ENCODE measurements at places on chromosomes 2 and 18.
A peak's percentile ranks its signal among the peaks of the same experiment; 100 is the strongest.

DNA sequence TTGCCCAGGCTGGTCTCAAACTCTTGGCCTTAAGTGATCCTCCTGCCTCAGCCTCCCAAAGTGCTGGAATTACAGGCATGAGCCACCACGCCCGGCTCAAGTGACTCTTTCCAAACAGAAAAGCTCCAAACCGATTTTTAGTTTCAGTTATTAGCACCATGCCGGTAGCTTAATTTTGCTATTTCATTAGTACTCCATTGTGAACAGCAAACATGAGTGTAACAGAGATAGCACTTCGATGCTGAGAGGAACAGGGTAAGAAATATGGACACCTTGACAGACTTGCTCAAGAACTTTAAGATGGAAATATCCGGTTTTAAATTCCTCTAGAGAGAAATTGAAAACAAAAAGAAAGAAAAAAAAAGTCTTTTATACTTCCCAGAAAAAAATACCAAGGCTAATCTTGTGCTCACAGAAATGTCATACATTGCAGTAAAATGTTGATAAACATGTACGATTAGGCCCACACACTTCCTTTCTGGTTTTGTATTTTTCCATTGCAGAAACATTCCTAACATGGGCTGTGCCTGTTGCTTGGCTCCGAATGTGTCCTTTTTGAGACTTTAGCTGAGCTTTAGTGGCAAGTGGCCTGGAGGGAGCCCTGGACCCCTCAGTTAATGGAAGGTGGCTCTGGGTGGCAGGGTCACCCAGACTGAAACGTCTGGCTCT lies 18.3 kb downstream of the FHL2 start:
- DNase-seq: no peak

DNA sequence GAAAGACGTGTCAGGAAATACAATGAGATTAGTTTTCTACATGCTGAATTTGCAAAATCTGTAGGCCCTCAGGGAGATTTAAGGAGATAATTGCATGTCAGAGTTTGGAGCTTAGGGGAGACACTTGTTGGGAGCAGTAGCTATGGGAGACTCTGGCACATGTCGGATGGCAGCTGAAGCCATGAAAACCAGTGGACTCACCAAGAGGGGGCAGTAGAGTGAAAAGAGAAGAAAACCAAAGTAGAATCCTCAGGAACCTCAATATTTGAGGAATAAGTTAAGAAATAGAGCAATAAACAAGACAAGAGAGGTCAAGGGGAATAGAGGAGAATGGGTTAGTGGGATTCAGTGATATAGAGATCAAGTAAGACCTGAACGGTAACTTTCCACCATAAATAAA lies 24.8 kb downstream of the RUFY4 start:
- DNase-seq: no peak

GRCh38 chr2:72996117-72996502 lies 75.4 kb downstream of the SFXN5 start:
- no peak for DNase-seq

DNA sequence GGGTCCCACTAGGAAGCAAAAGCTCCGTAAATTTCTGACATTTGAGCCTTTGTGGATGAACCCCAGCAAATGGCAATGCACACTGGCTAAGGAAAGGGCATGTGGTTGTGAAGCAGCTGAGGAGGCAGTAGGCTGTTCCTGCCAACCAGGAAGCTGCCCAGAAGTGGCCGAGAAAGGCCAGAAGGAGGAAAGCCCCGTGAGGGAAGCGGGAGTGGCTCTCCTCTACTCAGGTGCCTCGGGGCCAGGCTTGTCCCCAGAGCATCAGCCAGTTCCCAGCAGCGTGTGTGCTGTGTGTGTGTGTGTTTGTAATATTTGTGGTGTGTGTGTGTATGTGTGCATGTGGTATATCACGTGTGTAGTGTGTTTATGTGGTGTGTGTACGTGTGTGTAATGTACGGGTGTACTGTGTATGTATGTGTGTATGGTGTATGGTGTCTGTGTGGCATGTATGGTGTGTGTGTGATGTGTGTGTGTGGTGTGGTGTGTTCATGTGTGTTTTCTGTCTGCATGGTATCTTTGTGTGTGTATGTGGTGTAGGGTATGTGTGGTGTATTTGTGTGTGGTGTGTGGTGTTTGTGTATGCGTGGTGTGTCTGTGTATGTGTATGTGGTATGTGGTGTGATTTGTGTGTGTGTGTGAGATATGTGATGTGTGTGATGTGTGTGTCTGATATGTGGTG lies 90.6 kb downstream of the APOB start:
- DNase-seq: no peak

DNA sequence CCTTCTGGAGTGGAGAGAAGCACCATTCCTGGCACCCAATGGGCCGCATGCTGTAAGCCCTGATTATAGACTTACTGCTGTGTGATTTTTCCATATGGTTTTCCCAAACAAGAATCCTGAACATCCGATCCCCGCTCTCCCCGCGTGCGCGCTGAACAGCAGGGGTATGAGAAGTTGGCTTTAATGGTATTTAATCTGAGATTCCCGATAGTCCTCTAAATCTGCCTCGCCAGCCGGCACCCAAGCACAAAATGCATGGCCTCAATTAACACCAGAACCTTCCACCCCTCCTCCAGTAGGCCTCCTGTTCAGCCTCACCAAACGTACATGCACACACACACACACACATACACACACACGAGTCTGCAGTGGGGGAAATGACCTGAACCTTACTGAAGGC lies 480.3 kb downstream of the BCL11A start:
- no peak for DNase-seq

- no peak for DNase-seq
These were observed 63.0 kb upstream of the SPRED2 start for GRCh38 chr2:65495251-65495877.

DNA sequence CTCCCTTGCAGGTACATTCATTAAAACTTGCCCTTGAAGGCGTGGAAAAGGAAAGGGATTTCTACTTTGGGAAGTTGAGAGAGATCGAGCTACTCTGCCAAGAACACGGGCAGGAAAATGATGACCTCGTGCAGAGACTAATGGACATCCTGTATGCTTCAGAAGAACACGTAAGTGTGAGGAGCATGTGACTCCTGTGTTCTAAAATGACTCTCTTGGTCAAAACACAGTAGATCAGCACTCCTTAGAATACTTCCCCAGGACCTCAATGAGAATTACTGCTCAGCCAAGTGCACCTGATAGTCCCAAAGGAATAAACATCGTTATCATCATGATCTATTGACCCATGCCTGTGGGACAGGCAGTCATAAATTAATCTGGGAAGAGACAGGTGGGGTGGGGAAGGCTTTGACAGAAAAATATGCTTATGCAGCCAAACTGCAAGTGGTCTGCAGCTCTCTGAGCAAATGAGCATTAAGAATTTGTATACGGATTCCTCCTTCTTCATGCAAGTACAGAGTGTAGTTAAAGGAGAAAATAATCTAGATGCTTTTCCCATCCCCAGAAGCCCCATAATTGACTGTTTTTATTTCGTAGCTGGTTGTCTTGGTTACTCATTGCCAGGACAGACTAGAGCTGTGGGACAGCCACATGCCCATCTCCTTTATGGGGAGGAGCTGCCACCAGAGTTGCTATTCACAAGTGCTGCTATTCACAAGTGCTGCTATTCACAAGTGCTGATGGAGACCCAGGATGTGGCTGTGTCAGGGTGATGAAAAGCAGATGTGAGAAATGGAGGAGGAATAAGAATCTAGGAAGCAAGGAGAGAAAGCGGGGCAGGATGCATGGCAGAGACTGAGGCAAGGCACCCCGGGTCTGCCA lies 91.0 kb downstream of the MAPRE2 start:
- DNase-seq: no peak

DNA sequence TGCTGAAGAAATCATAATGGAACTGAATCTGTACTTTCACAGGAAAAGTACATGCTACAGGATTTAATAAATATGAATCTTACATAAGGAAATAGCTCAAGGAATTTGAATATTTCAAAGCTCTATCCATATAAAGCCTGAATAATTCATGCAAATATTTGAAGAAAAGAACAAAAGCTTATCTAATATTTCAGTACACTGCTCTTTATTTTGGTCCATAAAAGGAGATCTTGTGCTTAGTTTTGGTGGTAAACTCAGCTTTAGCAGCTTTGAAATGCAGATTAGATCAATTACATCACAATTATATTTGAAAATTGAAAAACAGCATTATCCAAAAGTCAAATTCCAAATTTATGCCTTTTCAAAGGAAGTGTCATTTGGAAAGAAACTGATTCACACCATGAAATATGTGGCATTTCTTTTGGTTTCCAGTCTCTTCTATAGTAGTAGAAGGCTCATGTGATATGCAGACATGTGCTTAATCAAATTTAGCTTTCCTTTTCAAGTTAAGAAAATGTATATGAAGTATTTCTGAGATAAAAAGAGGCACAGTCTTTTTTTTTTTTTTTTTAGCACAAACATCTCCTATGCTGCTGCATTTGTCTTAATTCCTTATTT lies 42.1 kb upstream of the MAP4K3 start:
- DNase-seq: no peak

- peak; percentile 68 for DNase-seq
These were observed 156.1 kb downstream of the LDLRAD4 start for GRCh38 chr18:13374468-13375301.
